ENCODE measurements at places on chromosomes 16 and 17.

DNA sequence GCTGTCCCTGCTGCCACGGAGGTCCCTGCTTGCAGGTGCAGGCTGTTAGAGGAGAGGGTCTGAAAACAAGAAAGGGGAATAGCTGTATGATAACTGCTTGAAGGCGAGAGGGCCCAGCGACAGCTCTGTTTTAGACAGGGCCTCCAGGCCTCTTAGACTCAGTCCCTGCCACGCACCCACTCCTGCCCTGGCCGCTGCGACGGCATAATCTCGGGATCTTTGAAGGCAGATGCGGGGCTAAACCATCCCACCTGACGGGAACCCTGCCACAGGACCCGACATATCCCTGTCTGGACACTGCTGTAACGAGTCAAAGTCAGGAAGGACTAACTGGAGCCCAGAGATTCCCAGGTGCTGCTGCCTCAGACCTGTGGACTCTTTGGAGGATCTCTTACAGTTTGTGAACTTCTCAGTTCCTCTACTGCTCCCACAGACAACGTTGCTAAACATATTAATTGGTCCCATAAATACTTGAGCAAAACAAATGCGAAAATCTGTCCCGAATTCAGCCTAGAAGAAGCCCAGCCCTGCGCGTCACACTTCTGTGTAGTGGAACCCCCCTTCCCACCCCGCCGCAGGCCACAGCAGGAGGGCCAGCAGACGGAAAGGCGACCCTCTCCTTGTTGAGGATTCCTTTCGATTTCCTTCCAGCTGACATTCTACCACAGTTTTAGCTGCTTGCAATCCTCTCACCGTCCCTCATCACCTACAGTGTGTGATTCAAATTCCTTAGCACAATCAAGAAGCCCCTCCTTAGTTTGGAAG is 998 bp upstream of the TMEM11 start:
- DNase-seq = no peak

GRCh38 chr17:37762666-37763065 is 17.8 kb upstream of the HNF1B start:
- DNase-seq = no peak

DNA sequence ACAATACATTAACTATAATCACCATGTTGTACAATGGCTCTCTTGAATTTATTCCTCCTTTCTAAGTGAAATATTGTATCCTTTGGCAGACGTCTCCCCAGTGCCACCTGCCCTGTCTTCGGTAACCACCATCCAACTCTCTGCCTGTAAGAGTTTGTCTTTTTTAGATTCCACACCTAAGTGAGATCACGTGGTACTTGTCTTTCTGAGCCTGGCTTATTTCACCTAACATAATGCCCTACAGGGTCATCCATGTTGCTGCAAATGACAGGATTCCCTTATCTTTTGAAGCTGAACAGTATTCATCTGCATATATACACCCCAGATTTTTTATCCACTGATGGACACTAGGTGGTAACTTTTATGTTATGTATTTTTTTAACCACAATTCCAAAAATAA is 24.2 kb downstream of the ORC6 start:
- DNase-seq = no peak

DNA sequence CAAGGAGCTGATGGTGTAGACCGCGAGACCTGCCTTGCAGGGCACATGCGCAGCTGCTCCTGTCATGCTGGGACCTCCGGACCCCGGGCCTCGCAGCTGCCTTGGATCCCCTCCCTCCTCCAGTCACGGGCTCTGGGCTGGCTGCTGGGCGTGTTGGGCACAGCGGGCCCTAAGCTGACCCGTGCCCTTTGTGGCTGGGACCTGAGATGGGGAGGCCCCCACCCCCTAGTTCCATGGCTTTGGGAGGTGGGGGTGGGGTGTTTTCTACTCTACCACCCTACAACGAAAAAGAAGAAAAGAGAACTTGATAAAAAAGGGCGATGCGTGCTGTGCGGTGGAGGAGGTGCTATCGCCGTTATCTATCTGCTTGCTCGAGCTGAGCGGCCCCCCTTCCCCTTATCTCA is 14.5 kb downstream of the ZFPM1 start:
- no peak for DNase-seq

GRCh38 chr17:27959382-27959709 is 66.2 kb upstream of the LYRM9 start:
- DNase-seq = no peak

DNA sequence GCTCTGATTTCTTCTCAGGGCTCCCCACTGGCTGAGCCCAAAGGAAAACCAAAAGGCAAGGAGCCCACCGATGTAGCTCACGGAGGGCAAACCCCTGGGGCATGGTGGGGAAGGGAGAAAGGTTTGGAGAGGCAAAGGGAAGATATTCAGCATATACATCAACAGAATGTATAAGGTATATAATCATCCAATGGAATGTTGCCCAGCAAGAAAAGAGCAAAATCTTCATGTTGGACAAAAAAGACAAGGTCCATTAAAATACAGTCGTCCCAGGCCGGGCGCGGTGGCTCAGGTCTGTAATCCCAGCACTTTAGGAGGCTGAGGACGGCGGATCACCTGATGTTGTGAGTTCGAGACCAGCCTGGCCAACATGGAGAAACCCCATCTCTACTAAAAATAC is 1.6 kb downstream of the CPPED1 start:
- no peak for DNase-seq

GRCh38 chr16:87809150-87809902 is 43.5 kb upstream of the KLHDC4 start:
- DNase-seq = no peak

GRCh38 chr16:14244196-14245010 is 173.3 kb downstream of the MRTFB start:
- no peak for DNase-seq

- DNase-seq = no peak
Observed at GRCh38 chr16:26645614-26646013, 421.1 kb upstream of the C16orf82 start.

DNA sequence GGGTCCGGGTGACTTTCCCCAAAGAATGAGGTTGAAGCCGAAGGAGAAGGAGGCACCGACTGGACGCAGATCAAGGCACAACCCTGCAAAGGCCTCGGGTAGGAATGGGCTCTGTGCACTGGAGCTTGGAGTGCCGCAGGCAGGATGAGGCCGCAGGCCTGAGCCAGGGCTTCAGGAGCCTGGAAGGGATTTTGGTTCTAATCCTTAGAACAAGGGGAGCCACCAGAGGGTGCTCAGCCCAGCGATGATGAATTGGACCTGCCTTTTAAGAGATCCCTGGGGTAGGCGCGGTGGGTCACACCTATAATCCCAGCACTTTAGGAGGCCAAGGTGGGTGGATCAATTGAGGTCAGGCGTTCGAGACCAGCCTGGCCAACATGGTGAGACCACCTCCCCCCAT is 8.1 kb downstream of the CIBAR2 start:
- DNase-seq = no peak

GRCh38 chr17:41648411-41649195 is 24.2 kb upstream of the KRT17 start:
- peak; percentile 87 for DNase-seq
